ENCODE measurements at places on chromosomes 13 and 19. TPM values are rescaled to one million over a fixed set of nuclear protein-coding genes. Genes with fewer than 3 reads are reported as not detected.

- DNase-seq = no peak
Observed at GRCh38 chr13:67493835-67494234, 263.7 kb upstream of the PCDH9 start.

GRCh38 chr19:30558793-30559192 is 186.6 kb downstream of the ZNF536 start:
- DNase-seq = no peak

DNA sequence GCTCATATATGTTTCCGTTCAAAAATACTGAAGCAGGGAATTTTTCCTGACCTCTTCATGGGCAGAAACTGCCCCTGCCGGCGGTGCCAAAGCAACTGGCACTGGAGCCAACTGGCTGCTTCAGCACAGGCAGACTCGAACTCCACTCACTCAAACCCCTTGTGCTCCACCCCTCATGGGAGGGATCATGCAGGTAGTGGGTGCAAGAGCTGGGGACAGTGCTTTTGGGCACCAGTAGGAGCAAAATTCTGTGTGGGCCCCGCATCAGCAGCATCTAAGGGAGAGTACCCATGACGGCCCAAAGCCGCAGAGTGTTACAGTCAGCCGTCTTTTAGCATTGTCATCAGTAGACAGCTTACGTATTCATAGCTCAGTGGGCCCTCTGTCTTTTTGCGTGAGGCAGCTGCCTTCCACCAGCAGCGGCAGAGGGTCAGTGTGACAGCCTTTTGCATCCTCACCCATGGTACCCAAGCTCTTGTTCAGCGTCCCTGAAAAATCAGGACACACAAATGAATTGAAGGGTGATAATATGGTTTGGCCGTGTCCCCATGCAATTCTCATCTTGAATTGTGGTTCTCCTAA is 393.8 kb downstream of the SLITRK6 start:
- DNase-seq = no peak

DNA sequence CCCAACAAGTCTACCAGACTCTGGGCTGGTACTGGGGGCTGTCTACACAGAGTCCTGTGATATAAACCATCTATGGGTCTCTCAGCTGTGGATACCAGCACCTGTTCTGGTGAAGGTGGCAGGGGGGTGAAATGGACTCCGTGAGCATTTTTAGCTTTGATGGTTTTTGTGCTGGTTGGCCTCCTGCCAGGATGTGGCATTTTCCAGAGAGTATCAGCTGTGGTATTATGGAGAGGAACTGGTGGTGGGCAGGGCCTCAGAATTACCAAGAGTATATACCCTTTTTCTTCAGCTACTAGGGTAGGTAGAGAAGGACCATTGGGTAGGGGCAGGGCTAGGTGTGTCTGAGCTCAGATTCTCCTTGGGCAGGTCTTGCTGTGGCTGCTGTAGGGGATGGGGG is 1920.9 kb upstream of the PCDH20 start:
- no peak for DNase-seq

GRCh38 chr19:19642506-19643157 is 825 bp downstream of the GMIP start:
- no peak for DNase-seq

DNA sequence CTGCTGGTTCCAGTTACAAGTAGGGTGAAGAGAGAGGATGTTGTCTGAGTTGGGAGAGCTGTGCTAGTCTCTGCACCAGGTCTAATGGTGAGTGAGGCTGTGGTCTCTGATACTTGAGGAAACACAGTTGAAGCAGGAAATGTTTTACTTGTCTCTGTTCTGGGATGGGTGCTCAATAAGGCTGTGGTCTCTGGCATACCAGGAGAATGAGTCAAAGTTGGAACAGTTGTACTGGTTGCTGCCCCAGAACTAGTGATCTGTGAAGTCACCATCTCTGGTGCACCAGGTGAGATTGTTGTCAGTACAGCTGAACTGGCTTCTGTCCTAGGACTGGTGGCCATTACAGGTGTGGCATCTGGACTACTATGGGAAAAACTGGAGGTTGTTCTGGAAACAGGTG is 74.7 kb downstream of the MUC16 start:
- DNase-seq = no peak

DNA sequence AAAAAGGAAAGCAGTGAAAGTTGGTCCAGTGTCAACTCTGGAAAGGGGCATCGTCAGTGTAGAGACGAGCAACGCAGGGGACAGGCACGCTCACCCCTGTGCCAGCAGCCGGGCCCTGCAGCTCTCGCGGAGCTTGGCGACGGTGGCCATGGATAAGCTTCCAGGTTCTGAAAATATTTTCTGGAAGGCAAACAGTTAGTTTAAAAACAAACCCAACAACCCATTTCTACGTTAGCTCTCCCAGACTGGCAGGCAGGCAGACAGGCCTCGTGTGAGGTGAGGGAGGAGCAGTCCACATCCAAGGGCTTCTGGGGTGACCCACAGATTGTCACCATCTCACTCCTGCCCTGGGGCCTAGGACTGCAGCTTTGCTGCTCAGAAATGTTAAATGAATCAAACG is 27.4 kb downstream of the LAMP1 start:
- no peak for DNase-seq

GRCh38 chr13:104616990-104617389 is 1550.8 kb upstream of the SLC10A2 start:
- no peak for DNase-seq

- no peak for DNase-seq
Observed at GRCh38 chr19:13187419-13187818, 37.2 kb downstream of the IER2 start.

GRCh38 chr13:50025436-50025835 is 10.2 kb downstream of the KCNRG start:
- no peak for DNase-seq

DNA sequence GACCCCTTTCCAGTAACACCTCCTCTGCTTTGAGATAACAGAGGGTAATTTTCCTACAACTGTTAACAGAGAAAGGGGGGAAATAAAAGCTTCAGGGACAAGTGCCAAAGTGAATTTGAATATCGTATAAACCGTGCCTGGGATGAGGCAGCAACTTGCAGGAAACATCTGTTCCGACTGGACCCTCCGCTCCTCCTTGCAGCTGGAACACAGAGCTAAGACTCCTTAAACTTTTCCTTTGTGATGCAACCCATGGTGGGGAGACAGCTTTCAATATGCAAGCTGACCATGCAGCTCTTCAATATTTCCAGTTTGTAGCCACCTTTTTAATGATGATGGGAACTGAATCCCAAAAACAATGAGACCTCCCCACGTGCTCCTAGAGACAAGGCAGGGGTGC is 432.6 kb downstream of the ZNF536 start:
- DNase-seq = no peak

DNA sequence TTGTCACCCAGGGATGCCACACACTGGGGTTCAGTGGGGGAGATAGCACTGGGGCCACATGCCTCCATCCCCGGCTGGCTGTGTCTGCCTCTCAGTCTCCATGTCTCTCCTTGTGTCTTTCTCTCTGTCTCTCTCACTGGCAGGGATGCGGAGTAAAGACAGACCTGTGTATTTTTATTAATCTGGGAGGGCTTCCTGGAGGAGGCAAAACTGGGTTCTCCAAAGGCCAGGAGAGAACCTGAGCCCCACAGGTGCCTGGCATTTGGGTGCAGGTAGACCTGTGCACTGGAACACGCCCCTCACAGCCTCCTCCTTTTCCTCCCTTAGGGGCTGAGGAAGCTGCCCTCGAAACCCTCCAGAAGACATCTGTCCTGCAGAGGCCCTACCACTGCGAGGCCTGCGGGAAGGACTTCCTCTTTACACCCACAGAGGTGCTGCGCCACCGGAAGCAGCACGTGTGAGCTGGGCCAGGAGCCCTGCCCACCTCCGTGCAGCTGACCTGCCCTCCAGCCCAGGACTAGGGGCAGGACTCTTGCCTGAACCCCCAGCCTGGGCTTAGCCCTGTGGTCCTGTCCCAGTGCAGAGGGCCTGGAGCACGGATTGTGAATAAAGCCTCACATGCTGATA is 32.7 kb downstream of the DHX34 start:
- no peak for DNase-seq

DNA sequence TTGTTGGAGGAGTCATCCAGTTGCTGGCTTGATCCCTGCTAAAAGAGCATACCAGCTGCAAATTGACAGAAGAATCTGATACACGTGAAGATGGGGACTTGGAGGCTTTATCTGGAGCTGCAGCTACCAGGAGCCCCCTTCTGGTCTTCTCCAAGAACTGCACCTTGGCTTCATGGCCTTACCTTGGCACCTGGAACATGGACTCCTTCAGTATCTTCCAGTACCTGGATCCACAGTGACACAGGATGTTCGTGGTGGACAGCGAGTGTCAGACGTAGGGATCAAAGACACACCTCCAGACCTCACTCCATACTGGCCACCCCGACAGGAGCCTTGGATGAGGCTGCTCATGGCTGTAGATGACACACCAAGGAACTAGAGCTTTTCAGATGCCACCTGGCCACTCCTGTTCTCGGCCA is 9.9 kb upstream of the ACSBG2 start:
- DNase-seq = no peak

GRCh38 chr19:7140137-7140536 is 70.6 kb downstream of the ZNF557 start:
- no peak for DNase-seq

DNA sequence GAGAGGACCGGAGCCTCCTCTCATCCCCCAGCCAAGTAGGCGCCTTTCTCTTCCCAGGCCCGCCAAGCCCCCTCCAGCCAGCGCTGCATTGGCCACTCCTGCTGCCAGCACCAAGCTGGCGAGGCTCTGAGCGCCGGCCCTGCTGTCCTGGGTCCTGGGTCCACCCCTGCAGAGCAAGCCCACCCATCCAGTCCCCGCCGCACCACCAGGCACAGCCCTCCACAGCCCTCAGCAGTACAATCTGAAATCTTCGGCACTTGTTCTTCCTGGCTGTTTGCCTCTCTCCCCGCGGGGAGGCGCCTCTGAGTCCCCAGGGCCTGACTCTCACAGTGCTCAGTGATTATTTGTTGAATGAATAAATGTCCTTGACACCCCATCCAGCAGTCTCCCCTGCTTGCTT is 236.4 kb upstream of the SGCG start:
- no peak for DNase-seq

DNA sequence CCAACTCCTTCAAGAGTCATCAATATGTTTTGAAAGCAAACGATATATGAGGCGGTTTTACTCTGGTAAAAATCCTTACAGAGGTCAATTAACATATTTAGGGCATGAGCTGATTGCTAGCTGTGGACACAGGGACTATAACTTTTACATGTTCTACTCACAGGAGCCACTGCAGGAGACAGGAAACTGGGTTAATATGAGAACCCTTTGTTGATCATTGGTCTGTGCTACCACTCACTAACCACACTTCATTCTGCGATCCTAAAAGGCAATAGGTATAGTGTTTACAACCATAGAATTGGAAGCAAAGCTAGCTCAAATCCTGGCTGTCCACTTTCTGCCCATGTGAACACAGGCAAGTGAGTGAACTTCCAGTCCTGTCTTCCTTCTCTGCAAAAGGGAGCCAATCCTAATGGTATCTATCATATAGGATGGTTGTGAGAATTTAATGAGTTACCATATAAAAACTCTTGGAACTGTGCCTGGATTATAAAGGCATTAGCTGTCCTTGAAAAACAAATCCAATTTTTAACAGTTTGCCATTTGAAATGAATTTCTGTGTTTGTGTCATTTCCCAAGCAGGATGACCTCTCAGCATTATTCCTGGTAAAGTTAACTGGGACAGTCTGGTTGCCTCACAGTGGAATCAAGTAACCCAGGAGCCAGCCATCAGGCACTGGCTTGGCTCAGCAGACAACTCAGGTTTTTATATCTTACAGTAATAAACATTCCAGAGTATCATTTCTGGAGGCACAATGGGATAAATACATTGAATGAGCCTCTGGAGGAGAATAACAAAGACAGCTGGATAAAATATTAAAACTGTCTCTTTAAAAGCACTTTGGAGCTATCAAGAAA is 29.8 kb upstream of the RAP2A start:
- no peak for DNase-seq

DNA sequence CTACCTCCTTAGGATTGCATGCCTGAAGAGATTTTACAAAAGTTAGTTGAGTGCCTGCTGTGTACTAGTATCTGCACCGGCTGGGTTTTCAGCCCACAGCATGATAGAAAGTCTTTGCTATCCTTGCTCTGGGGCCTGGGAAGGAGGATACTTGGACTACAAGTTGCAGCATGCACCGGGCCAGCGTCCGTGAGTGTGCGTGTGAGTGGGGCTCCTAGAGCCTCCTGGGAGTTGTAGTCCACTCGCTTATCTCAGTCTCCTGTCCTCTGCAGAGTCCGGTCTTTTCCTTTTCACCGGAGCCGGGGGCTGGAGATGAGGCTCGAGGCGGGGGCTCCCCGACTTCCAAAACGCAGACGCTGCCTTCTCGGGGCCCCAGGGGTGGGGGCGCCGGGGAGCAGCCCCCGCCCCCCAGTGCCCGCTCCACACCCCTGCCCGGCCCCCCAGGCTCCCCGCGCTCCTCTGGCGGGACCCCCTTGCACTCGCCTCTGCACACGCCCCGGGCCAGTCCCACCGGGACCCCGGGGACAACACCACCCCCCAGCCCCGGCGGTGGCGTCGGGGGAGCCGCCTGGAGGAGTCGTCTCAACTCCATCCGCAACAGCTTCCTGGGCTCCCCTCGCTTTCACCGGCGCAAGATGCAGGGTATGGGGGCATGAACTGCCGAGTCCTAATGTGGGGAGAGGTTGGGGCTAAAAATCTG is 20.6 kb downstream of the BRSK1 start:
- DNase-seq = no peak

GRCh38 chr13:47220453-47221140 is 323.7 kb upstream of the HTR2A start:
- DNase-seq = no peak

- DNase-seq = no peak
Observed at GRCh38 chr19:17184371-17184841, 30.8 kb upstream of the USE1 start.

DNA sequence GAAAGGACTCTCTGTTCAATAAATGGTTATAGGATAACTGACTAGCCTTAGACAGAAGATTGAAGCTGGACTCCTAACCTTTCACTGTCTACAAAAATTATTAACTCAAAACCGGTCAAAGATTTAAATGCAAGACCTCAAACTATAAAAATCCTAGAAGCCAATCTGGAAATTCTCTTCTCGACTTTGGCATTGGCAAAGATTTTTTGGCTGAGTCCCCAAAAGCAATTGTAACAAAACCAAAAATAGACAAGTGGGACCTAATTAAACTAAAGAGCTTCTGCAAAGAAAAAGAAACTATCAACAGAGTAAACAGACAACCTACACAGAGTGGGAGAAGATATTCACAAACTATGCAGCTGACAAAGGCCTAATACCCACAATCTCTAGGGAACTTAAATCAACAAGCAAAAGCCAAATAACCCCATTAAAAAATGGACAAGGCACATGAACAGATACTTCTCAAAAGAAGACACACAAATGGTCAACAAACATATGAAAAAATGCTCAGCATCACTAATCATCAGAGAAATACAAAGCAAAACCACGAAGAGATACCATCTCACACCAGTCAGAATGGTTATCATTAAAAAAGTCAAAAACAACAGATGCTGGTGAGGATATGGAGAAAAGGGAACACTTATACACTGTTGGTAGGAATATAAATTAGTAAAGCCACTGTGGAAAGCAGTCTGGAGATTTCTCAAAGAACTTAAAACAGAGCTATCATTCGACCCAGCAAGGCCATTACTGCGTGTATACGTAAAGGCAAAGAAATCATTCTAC is 266.3 kb downstream of the DNAJC15 start:
- DNase-seq = no peak

The CBY2 gene
- polyA plus RNA-seq = not detected

The CACNG6 gene
- polyA plus RNA-seq = 27.8 TPM

The CYP4F2 gene
- polyA plus RNA-seq = not detected

The CALR gene
- polyA plus RNA-seq = 312 TPM

The NCAN gene
- polyA plus RNA-seq = 0.16 TPM

The CALR3 gene
- not detected for polyA plus RNA-seq

The CLEC17A gene
- not detected for polyA plus RNA-seq

The IQCN gene
- 3.4 TPM for polyA plus RNA-seq

The XRCC1 gene
- polyA plus RNA-seq = 28.9 TPM
